ENCODE measurements at places on chromosomes 6 and 20.
A peak's percentile ranks its signal among the peaks of the same experiment; 100 is the strongest.

GRCh38 chr6:170067181-170067641 lies 223.7 kb downstream of the DLL1 start:
- no peak for DNase-seq

- no peak for DNase-seq
These were observed 10.4 kb downstream of the FBXL4 start for GRCh38 chr6:98937351-98937750.

GRCh38 chr6:12083763-12084162 lies 71.7 kb downstream of the HIVEP1 start:
- DNase-seq = no peak

GRCh38 chr6:128738112-128738511 lies 144.8 kb upstream of the LAMA2 start:
- no peak for DNase-seq

GRCh38 chr6:44542401-44543116 lies 155.1 kb downstream of the CDC5L start:
- DNase-seq = no peak

- DNase-seq = peak; percentile 41
These were observed 91.7 kb upstream of the EPB41L1 start for GRCh38 chr20:36062799-36063198.

- no peak for DNase-seq
These were observed 83.2 kb downstream of the MANEA start for GRCh38 chr6:95660544-95660943.

DNA sequence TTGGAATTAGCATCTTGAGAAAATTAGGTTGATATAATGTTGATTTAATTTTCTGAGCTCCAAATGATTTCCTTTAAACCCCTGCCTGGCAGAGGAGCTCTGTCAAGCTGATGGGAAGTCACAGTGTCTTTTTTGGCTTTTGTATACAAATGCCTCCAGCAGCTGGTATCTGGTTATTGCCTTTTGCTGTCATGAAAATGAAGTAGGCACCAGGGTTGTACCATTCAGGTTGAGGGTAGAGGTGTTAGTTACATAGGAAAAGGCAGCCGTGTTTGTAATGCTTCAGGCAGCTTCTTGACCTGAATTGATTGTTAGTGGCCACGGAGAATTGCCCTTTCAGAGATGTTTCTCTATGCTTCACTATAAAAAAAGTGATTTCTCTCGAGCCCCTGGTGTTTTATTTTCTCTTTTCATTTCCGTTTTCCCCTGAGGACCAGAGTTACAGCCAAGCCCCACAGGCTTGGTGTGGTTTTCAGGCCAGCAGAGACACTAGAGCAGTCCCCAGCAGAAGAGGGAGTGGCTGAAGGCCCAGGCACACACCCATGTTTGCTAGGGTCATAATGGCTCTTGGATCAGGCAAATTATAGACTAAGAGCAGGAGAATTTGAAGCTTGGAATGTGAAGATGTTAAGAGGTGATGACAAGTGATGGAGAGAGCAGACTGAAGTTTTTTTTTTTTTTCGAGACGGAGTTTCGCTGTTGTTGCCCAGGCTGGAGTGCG lies 21.6 kb downstream of the CMTR1 start:
- DNase-seq = no peak

- no peak for DNase-seq
These were observed 295.8 kb downstream of the TBC1D7 start for GRCh38 chr6:13032566-13032965.

GRCh38 chr20:55684578-55684977 lies 320.7 kb downstream of the CBLN4 start:
- DNase-seq = no peak

DNA sequence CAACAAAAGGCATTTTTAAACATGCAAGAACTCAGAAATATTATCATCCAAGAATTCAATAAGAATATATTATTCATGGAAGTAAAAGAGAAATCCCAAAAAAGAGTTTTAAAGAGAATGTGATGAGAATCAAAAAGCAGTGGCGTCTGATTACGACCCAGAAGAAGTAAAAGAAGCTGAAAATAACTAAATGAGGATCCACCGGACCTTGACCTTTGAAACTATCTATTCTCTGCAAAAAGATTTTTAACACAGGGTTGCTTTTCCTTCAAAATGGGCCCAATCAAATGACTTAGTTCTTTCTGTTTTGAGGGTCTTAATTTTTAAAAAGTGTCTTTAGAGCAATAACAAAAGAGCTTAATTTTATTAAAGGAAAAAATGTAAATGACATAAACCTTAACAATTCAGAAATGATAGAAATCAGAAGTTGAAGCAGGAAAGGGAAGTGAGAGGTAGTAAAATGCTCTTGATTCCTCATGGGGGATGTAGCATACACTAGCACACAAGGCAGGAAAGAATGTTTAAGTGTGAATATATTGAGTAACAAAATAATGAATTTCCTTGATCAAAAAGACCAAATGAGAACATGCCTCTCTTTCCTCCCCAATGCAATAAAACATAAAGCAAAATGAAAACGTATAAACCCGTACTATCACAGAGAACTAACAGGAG lies 223.1 kb upstream of the PRDM1 start:
- no peak for DNase-seq

DNA sequence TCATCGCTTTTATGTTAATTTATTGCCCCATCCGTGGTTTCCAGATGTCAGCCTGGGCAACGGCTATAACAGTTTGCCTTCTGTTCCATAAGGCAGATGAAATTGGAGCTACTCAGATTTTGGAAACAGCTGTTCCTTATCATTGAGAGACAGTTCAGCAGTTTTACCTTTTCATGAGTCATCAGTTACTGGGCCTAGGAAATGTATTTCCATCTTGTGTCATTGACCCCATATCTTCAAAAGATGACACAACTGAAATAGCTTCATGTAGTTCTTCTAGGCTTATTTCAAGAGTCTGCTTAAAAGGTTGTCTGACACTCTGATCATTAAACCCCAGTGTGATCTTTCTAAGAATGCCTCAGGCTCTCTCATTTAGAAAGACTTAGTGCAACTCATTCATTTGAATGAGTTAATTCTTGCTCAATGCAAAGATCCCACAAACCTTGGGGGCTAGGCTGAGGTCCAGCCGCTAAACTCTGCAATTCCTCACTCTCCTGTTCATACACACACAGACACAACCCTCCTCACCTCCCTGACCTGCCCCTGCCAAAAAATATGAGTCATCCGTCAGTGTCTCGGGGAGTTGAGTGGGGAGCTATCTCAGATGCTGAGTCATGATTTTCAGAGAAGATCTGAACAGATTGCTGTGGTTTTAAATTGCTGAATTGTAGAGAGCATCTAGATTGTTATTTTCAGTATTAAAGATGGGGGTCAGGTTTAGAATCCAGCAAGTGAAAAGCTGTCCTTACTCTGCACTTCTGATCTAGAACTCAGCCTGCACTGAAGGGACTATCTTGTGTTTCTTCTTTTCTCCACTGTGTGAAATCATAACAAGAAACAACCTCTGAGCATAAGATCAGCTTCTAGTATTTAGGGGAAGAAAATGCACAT lies 61.8 kb downstream of the RPP40 start:
- DNase-seq = peak; percentile 77

DNA sequence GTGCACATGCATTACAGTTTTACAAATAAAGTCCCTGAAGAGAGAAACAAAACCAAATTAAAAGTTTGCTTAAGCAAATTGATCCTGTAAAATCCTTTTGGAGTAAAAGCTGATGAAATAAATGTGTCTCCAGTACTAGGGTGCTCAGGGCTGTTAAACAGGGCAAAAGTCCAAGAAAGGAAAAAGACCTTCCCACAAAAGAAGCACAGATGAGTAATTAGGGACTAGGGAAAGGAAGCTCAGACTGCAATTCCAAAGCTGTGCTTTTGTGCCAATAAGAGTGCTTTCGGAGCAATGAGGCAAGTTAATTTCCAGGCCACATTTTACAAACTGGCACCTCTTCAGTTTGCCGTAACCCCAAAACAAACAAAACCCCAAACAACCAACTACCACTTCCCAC lies 10.4 kb upstream of the RNF182 start:
- DNase-seq = no peak

DNA sequence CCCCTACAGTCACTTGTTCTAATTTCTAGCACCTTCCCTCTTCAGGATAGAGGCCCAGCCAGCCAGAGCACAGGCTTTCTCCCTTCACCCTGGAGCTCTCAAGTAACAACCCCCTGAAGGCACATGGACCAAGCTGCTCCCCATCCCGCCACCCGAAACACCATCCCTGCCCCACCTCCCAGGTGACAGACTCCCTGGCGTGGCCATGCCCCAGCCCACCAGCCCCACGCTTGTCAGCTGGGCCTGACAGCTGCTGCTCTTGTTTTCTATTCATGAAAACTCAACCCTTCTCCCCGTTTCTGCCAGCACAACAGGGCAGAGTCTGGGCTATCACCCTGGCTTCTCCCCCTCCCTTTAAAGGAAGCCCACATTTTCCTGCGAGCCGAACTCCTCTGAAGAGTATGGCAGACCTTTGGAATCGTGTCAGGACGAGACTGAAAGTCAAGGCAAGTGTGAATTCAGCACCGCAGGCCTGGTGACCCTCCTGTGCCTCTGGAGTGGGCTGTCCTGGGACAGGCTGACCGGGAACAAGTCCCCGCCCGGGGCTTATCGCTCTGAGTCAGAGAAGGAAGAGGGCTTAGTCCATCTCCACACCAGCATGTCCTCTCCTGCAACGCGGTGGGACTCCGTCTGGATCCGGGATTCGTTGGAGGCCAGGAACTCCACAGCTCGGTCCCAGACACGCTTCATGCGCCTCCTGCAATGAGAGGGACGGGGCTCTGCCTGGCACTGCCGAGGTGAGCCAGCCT lies 16.7 kb downstream of the LEMD2 start:
- DNase-seq = no peak

DNA sequence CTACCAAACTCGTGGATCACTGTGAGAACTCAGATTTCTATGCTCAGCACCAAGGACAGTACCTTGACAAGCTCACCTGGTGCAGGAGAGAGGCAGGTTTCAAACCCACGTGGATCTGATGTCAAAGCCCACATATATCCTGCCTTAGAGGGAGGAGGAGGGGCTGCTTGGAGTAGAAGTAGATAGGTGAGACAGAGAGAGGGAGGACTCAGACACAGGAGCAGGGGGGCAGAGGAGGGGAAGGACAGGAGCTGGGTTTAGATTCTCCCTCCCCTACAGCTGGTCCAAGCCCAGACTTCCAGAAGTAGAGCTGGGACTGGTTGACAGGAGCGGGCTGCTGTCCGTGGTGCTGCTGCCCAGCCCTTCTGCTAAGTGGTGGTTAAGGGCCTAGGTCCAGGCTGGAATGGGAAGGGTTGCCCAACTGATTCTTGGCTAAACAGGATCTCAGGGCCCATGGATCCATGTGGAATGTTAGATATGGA lies 77.5 kb downstream of the CDH22 start:
- DNase-seq = peak; percentile 75

DNA sequence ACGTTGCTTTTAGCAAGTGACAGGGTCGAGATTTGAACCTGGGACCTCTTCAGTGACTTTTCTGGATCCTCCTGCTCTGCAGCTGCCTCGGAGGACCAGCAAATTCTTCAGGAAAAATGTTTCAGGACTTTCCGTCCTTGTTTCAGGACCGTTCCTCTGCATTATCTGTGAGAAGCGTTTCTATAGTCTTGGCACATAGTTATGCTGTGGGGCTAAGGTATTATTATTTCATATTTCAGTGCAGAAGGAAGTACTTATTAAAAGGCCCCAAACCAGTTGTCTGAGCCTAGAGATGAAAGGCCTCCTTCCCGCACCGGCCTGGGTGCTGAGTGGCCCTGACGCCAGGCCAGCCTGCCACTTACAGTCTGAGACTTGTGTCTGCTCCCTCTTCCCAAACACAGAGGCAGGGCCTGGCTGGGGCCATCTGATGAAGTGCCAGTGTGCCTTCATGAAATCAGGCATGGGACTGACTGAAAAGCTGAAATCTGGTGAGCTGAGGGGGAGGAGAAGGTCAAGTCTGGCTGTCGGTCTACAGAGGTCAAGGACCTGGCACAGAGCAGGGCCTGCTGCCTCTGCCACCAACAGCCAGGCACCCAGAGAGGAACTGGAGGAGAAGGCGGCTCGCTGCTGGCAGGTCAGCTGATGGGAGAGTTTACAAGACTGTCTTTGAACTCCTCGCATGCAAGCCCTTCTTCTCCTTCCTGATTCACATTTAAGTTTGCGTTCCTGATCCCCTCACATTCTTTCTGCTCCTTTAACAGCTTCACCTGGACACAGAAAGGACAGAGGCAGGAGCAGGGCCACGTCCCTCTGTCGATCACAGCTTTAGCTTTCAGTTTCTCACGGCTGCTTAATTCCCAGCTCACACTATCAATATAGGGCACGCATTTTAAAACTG lies 8.9 kb upstream of the QKI start:
- no peak for DNase-seq

DNA sequence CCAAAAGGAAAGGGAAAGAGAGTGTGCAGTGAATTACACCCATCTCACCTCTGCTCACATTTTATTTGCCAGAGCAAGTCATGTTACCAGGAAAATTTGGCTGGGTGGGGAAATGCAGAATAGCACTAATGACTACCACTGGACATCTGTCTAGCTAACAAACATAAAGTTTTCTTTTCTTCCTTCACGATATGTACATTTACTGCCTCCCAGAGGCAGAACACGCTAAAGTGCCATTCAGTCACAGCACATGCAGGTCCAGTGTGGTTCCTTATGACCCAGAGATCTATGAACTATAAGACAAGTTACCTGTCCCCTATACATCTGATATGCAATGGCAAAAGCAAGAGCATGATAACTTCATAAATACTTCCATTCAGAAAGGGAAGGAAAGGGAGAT lies 194.1 kb downstream of the OGFRL1 start:
- no peak for DNase-seq

DNA sequence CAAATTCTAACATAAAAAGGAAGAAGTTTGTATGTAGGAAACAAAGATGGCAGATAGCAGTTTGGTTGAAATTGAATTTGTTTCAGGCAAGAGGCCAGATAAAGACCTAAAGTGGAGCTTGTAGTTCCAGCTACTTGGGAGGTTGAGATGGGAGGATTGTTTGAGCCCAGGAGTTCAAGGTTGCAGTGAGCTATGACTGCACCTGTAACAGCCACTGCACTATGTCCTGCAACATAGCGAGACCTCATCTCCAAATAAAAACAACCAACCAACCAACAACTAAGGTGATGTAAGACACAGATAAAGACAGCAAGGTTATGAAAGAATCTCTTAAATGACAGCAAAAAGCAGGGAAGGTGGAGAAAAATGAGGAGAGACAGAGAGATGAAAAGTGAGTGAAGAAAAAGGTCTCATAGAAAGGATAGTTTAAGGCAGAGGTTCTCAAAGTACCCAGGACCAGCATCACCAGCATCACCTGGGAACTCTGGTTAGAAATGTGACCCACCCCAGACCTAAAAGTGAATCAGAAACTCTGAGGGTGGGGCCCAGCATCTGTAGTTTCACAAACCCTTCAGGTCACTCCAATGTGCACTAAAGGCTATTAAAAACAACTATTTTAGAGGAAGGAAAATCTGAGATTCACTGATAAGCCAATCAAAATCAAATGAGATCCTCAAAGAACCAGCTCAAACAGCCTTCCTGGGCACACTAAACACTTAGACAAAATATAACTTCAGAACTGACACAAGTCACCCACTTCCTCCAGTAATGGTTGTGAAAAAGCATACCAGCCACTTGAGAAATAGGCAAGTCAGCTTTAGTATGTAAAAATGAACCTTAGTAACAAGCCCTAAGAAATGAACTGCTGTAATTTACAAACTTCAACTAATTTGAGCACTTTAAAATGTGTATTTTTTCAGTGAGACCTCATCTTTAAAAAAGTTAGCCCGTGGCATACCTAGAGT lies 57.6 kb downstream of the FAM184A start:
- no peak for DNase-seq

- DNase-seq = peak; percentile 87
These were observed 23.9 kb downstream of the RPRD1B start for GRCh38 chr20:38057351-38057972.
